Neural crest cell (in vitro differentiated cells): ENCODE measurements at places on chromosomes 5 and 9.

GRCh38 chr9:81391457-81391825, 297.9 kb downstream of the TLE1 start:
- DNase-seq = no peak

GRCh38 chr9:99592834-99593574, 228.7 kb upstream of the NR4A3 start:
- DNase-seq = no peak

- no peak for DNase-seq
Measured at GRCh38 chr9:92165484-92165883, 50.3 kb upstream of the SPTLC1 start.

GRCh38 chr9:25505644-25506043, 172.6 kb downstream of the TUSC1 start:
- DNase-seq = no peak

GRCh38 chr9:22682961-22683699, 236.5 kb downstream of the DMRTA1 start:
- DNase-seq = no peak

GRCh38 chr9:95862343-95862742, 13.1 kb upstream of the ERCC6L2 start:
- no peak for DNase-seq

DNA sequence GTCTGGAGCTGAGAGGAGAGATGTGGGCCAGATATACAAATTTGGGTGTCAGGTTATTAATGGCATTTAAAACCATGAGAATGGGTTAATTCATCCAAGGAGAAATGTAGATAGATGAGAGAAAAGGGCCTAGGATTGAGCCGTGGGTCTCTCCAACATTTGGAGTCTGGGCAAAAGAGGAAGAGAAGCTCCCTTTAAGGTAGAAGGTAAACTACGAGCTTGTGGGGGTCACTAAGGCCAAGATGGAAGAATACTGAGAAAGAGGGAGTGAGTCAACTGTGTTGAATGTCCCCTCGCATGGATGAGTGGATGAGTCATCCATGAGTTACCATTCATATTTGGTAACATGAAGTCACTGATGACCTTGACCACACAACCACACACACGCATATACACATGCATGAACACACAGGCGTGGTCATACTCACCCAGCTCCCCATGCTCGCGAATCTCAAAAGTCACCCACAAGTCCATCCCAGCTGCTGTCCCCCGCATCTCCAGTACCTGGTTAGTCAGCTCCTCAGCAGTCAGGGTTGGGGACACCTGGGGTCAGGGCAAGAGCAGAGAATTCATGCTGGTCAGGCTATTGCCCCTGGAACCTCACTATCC, 6.8 kb upstream of the FCHSD1 start:
- no peak for DNase-seq

GRCh38 chr9:105050296-105050695, 122.3 kb upstream of the ABCA1 start:
- no peak for DNase-seq
